ENCODE measurements at places on chromosomes 3 and 15. TPM values are rescaled to one million over a fixed set of nuclear protein-coding genes. Genes with fewer than 3 reads are reported as not detected.

DNA sequence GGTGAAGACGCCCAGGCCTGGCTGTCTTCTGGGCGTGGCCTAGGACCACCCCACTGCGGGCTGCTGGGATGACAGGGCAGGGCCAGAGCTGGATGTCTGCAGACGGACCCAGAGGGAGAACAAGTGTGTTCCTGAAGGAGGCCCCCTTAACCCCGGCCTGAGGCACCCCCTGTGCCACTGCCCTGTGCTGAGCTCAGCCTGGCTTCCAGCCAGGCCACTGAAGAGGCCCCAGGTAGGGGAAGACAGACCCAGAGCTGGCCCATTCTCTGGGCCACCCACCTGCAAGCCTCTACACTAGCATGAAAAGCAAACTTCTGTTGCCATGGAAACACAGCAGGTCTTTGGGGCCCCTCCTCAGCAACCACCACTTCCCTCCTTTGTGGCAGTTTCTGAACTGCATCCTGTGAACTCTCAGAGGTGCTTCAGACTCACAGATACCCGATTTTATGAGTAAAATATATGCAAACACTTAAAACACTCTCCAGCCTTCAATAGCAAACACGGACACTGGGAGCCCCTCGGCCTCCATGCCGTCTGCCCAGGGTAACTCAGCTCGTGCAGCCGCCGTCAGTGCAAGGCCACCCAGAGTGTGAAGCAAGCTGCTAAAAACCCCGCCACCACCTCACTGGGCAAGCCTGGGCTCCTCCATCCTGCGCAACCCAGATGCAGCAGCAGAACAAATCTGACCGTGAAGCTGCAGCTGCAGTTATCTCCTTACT is 42.5 kb downstream of the CMTM6 start:
- no peak for DNase-seq

KCNMB2 gene
- total RNA-seq, result 2.7 TPM

- DNase-seq, result no peak
Observed at GRCh38 chr3:54780336-54780735, 147.5 kb downstream of the LRTM1 start.

DNA sequence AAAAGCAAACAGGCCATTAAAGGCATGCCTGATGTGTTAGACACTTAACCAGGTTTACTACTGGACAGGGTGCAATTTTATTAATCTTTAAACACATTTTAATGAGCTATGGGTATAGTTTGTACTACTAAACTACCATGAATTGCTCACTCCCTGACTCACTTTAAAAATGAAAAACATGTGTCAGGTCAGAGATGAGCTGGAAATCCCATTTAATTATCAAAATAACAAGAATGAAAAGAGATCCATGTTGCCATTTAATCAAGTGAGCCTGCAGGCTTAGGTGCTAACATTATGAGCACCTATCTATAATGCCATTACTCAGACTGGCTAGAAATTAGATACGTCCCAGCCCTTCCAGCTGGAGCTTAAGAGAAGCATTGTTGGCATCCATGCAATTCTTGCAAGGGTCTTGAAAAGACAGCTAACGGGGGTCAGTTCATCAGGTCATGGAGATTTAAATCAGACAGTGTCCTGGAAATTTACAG is 224.4 kb downstream of the THRB start:
- no peak for DNase-seq

- DNase-seq, result no peak
Observed at GRCh38 chr3:166860217-166860616, 519.9 kb downstream of the ZBBX start.

DNA sequence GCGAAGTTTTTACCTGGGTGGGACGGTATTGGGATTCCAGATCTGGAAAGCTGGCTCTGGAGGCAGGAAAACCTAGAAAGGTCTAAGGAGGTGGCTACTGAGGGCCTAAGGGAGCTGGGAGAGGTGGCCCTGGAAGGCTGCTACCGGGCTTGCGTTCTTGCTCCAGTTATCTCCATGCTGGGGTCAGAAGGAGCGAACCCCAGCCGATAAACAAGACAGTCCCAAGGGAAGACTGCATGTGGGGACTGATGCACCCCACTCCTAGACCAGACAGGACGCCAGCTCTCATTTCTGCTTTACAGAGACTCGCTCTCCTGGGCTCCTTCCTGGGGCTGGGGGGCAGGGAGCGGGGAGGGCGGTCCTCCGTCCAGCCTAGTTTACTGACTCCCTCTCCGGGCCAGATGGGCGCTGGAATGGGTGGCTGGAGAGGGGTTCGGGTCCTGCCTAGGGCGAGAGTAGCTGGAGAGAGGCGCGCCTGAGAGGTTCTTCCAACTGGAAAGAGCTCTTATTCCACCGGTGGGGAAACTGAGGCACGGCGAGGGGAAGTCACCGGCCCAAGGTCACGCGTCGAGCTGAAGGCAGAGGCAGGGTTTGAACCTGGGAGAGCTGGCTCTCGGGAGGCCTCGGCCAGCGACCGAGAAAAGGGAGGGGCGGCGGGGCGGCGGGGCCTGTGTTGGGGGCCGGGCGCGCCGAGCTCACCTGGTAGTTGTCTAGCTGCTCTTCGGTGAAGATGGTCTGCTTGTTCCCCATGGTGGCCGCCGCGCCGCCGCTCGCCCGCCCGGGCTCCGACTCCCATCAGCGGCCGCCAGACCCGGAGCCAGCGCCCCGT is 565 bp downstream of the CIB2 start:
- no peak for DNase-seq

MUSTN1 gene
- total RNA-seq, result 10.9 TPM

DNA sequence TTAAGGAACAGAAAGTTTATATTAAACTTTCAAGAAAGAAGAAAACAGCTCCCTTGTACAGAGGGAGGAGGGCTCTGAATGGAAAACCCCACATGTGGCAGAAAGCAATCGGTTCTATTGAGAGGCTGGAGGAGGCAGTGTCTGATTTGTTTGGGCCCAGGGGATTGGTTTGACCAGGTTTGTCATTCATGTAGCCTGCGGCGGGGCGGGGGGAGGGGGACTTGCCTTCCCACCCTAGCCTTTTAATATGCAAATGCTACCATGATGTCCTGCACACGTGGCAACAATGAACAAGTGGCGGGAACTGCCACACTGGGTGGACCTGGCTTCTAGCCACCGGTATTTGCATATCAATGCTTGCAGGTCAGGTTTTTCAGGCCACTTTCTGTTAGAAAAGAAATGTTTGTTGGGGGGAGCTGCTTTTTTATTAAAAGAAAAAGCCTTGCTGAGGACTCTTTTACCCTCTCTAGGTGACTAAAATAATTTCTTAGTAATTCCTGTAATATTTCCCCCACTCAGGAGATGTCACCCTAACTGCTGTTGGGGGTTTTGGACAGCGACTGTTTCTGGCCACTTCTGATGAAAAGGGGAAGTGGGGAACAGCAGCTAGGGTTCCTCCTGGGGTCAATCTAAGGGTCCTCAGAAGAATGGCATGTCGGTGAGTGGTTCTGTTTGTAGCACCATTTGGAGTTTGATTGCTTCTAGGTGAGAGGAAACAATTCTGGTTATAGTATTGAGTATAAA is 691.2 kb downstream of the TBL1XR1 start:
- DNase-seq, result no peak

IGDCC3 gene
- 0.10 TPM for total RNA-seq

GOLGA8T gene
- 0.27 TPM for total RNA-seq

GRCh38 chr15:80777826-80778620 is 1.1 kb upstream of the CEMIP start:
- no peak for DNase-seq

GRCh38 chr15:27820232-27820631 is 278.9 kb downstream of the OCA2 start:
- DNase-seq, result no peak

SCN11A gene
- total RNA-seq, result not detected

DNA sequence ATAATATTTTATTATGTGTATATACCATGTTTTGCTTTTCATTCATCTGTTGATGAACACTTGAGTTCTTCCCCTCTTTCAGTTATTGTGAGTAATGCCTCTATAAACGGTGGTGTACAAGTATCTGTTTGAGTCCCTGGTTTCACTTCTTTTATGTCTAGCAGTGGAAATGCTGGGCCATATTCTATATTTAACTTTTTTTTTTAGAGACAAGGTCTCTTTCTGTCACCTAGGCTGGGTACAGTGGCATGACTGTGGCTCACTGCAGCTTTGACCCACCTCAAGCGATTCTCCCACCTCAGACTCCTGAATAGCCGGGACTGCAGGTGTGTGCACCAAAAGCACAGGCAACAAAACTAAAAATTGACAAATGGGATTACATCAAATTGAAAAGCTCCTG is 19.9 kb downstream of the GOLM2 start:
- no peak for DNase-seq

- no peak for DNase-seq
Observed at GRCh38 chr15:85475317-85475701, 94.9 kb downstream of the AKAP13 start.

GRCh38 chr15:52240166-52240565 is 49.0 kb upstream of the GNB5 start:
- no peak for DNase-seq

GRCh38 chr15:99476413-99477222 is 89.2 kb upstream of the MEF2A start:
- peak; percentile 64 for DNase-seq

DNA sequence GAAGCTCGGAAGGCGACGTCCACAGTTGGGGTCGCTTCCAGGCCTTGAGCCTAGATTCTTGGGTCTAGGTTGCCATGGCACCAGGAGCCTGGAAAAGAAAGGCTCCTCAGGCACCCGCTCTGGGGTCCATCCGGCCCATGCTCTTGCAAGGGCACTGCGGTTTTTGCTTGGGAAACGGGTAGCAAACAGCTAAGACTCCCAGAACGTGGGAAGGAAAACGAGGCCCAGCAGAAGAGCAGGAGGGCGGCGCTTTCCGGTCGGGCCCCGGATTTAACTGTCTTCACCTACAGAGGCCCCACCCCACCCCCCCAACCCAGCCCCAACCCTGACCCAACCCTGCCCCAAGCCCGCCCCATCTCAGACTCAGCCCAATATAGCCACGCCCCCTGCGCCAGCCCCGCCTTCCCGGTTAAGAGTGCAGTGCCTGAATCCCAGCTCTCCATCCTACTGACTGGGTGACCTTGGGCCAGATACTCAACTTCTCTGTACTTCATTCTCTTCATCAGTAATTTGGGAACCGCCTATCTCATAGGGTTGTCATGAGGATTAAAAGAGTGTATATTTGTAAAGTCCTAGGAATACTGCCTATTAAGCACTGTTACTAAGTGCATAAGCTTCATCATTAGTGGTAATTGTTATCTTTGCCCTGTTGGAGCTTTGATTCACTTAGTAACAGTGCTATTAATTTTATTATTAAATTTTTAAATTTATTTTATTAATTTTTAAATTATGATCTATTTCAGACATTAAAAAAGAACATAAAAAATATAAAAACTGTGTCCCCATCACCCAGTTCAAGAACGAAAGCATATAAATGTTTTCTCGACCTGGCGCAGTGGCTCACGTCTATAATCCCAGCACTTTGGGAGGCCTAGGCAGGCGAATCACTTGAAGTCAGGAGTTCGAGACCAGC is 28.4 kb upstream of the SMAD6 start:
- peak; percentile 55 for DNase-seq

DNA sequence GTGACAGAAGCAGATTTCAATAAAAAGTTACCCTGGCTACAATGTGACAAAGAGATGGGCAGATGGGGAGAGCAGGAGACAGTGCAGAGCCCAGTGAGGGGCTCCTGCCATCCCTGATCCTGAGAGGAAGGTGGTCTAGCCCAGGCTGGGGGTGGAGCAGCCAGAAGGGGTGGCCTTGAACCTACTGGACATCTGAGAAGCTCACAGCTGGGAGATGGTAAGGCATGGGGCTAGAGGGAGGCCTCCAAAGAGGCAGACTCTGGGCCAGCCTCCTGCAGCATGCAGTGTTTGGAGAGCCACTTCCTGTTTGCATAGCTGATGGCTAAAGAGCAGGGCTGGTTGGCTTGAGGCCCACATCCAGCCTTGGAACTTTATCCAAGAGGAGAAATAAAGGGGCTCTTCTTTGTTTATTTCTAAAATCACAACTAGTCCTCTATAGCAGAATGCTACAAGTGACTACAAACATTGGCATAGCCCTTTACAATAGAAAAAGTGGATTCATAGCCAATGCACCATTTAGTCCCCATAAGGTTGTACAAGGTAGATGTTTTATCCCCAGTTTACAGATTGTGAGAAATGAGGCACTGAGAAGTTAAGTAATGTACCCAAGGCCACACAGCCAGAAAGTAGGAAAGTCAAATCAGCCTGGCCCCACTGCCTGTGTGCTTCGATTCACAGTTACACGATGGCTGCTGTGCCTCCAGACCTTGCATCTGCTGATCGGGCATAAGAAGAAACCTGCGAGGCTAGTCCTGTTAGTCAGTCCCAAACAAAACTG is 4.6 kb downstream of the EFCC1 start:
- peak; percentile 69 for DNase-seq

DNA sequence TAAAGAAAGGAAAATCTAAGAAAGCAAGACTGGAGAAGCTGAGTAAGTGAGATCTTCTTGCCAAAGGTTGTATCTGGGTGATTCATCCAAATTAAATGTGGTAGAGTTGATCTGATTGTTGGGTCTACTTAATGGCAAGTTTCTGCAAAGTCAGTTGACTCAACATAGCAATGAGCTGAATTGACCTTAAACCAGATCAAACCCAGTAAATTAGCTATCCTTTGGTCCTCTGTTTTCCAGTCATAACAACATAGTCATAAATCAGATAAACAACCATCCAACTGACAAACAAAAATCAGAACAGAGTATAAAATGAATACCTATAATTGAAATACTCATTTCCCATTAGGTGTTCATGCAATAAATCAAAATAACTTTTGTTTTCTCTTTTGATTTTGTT is 142.6 kb upstream of the CFAP20DC start:
- DNase-seq, result no peak

DNA sequence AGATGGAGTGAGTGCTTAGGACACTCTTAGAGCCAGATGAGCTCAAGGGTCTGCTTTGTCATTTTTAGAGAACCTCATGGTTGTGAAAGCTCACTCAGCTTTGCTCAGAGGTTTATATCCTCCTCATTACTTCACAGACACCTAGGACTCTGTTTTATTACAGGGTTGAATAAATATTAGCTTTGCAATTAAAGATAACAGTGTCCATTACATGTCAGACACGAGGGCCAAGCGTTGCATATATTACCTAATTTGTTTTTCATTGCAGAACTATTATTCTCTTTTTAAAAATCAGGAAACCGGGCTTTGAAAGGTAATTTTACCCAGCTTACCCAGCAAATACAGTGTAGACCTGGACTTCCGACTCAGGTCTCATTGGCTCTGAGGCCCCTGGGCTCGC is 16.1 kb downstream of the MAP6D1 start:
- DNase-seq, result no peak
